Activated CD4-positive, alpha-beta memory T cell treated with anti-CD3 and anti-CD28 coated beads for 36 hours (primary cell): ENCODE measurements at places on chromosomes 5 and 9.
A peak's percentile ranks its signal among the peaks of the same experiment; 100 is the strongest.

GRCh38 chr5:126198531-126198930, 224.7 kb upstream of the GRAMD2B start:
- DNase-seq: no peak

- DNase-seq: no peak
Observed at GRCh38 chr5:61330341-61330844, 1.7 kb upstream of the ZSWIM6 start.

DNA sequence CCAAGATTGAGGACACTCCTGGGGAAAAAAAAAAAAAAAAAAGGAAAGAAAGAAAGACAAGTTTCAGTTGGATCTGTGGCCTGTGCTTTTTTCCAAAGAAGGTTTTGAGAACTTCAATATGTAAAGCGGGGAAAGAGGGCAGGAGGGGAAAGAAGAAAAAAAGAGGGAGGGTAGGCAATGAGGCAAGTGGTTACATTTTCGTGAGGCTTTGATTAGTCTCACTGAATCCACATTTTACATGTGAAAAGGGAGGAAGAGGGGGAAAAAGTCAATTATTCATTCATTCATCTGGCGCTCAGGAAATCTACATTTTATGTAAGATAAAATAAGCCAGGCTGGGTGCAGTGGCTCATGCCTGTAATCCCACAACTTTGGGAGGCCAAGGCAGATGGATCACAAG, 315.2 kb upstream of the PAPPA start:
- DNase-seq: no peak

GRCh38 chr5:138978581-138978980, 103.4 kb upstream of the LRRTM2 start:
- DNase-seq: no peak

DNA sequence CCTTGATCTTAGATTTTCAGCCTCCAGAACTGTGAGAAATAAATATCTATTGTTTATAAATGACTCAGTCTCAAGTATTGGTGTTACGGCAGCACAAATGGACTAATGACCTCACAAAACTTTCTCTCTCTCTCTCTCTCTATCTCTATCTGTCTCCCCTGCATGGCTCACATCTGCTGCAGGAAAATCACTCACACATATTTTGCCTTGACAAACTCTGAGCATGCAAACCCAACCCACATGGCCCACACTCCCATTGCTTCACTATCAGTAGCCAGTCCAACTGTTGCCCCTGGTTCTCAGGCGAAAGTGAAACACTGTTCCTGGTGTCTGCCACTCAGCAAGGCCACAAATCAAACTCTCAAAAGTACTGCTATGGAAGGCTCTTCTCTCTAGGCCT, 66.4 kb upstream of the PIK3R1 start:
- no peak for DNase-seq

DNA sequence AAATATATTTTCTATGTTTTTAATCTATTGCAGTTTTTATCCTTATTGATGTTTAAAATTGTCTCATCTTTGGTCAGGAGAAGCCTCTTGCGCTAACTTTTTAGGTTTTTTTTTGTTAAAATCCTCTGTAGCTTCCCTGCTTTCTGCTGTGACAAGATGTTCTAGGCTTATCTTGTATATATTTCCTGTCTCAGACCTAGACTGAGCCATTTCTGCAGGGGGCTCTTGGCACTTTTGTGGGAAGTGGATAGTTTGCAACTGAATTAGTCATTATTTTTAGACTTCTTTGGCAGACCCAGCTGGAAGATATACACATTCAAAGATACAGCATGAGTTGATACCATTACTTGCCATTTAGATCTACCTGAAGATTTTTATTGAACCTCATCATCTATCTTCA, 28.8 kb downstream of the TCERG1 start:
- DNase-seq: no peak

- no peak for DNase-seq
Observed at GRCh38 chr5:142114687-142115086, 6.1 kb downstream of the NDFIP1 start.

GRCh38 chr5:72523960-72524582, 16.9 kb upstream of the ZNF366 start:
- DNase-seq: no peak

GRCh38 chr5:167208911-167209310, 1082.5 kb upstream of the WWC1 start:
- no peak for DNase-seq

DNA sequence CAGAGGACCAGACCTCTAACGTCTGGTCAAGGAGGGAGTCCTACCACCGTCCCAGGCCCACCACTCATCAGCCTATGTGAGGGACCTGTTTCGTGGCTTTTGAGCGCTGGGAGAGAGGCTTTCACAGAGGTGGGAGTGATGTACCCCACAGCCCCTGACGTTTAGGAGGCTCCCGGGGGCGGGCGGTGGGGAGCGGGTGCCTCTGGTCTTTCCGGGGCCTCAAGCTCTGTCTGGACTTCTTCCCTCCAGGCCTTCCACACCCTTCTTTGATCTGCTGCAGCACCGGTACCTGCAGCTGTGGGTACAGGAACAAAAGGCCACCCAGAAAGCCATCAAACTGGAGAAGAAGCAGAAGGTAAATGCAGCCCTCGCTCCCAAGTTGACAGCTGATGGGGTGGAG, 45.1 kb upstream of the BARHL1 start:
- no peak for DNase-seq

DNA sequence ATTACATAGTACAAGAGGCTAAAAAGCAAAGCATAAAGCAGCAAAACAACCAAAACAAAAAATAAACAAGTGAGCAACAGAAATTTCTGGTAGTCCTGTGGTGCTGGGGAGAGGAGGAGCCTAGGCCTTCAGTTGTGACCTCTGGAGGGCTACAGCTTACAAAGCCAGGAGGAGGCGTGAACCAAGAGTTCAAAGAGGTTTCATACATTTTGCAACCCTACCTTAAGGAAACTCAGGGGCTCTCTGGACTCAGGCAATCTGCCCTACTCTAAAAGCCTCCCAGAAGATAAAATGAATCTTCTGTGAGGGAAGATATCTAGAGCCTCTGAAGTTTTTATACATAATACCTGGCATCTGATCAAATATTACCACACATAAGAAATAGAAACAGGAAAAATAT, 187.4 kb downstream of the AGTPBP1 start:
- DNase-seq: no peak

DNA sequence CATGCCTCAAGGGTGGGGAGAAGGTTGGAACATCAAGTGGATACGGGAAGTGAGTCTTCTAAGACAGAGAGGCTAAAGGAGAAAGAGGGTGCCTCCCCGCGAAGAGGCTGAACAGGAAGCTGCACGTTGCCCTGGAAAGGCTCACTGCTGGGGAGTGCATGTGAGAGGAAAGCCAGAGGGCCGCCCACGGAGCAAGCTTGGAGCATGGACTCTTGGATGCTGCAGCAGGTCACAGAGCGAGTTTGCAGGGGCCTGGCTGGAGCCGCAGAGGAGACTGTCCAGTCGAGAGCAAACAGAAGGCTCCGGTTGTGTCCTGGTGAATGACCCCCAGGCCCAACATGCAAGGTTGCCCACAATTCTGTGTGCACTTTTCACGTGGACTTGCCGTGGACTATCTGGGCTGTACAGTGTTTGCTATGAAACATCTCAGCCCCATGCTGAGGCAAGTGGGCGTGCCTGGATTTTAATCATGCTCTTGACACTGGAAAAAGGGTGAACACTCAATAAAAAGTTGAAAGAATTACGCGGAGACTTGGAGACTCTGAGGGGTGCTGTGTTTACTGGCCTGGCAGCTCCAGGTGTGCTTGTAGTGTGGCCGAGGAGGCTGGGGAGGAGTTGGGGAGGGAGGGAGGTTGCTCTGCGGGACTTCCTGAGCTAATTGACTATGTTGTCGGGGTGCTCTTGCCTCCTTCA, 54.5 kb upstream of the GARNL3 start:
- DNase-seq: no peak

DNA sequence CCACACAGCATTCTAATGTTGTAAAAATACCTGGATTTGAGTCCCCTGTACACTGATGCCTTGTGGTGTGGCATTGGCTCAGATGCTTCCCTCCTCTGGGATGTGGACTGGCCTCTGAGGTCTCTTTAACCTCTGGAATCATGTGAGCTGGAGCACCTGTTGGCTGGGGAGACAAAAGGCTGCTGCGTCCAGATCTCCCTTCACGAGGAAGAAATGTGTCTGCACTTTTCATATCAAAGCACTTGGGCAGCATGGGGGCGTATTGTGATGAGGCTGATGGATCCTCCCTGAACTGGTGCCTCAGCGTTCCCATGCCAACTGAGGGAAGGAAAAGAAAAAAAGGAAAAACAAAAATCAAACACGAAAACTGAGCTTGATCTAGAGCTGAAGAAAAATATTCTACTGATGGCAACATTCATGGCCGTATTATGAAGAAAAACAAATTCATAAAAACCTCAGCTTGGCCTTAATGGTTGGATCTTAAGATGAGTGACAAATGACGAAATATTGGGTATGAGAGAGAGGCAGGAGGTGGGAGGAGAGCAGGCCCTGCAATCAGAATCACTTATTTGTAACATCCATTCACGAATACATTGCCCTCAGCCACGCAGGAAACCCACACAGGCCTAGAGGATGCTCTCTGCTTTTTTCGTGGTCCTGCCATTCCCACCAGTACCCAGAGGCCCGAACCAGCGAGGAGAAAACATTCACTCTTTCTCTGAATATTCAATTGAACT, 26.2 kb downstream of the GRIA1 start:
- DNase-seq: no peak

DNA sequence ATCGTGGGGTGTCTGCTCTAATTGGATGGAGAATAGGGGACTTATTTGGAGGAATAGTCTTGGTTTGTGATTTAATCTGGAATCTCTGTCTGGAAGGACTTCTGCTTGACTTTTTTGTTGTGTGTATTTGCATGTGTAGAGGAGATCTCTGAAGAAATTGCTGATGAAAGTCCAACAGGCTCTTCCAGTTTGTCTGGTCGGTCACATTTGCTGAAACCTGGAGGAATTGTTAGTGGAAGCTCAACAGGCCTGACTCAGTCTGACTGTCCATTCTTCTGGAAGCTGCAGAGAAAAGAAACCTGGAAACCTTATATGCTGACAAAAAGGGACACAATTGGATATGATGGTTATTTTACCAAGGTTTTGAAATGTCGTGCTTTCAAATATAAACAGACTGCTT, 33.4 kb upstream of the TENT2 start:
- DNase-seq: no peak

DNA sequence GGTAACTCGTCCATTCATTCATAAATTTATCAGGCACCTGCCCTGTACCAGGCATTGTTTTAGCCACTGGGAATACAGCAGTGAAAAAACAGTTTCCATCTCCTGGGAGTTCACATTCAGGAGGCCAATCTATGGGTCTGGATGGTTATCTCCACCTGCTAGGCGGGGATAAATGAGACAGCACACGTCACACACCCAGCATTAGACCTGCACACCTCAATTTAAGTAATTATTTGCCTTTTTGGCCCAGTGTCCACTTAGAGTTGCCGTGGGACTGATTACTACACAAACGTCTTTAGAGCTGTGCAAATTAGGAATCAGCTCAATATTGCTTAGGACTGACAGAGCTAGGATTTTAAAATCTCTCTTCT, 46.1 kb downstream of the STK10 start:
- DNase-seq: no peak

- peak; percentile 75 for DNase-seq
Observed at GRCh38 chr5:72018143-72018803, 89.0 kb upstream of the MAP1B start.

GRCh38 chr5:132363431-132364112, 5.9 kb upstream of the SLC22A5 start:
- peak; percentile 22 for DNase-seq

DNA sequence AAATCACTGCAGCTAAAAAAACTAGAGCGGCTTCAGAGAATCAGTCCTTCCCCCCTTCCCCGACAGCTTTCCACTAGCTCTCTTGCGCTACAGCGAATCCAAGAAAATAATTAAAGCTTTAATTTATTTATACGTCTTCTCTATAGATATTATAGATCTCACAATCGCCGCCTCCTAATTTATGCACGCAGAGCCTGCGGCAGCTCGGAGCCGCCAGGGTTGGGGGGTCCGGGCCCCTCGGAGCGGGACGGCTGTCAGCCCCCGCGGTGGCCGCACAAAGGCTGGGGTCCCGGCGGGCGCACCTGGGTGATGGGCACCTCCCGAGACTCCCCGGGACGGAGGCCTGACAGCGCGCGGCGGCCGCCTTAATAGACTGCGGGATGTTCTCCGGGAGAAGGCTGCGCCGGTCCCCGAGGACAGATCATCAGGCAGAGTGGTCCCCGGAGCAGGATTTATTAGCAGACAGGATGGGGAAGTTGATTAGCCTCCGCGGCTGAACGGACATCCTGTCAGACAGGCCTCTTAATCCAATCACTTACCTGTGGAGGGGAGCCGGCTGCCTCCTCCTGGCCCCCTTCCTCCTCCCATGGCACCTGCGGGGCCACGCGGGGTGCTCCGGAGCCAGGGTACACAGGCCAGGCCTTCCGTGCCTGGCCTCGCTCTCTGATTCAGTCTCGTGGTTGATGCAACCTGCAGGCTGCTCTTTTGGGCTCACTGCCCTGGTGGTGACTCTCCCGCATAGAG, 166.8 kb downstream of the MELK start:
- no peak for DNase-seq

DNA sequence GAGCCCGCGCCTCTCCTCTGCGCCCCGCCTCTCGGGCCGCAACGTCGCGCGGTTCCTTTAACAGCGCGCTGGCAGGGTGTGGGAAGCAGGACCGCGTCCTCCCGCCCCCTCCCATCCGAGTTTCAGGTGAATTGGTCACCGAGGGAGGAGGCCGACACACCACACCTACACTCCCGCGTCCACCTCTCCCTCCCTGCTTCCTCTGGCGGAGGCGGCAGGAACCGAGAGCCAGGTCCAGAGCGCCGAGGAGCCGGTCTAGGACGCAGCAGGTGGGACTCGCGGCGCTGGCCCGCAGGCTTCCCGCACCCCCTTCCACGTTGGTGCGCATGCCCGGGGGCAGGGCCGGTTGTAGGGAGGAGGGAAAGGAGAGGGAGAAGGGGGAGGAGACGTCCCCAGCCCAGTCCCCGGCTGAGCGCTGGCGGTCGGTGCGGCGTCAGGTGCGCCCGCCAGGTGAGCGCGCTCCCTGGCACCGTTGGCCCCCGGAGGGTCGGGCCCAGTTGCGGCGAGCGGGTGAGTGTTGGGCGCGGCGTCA, at the start of gene OCLN:
OCLN (plus strand) TSS at position 400 of the 532 bp plus-strand sequence. CDS start 11,455 bp downstream, outside the sequence.
- DNase-seq: peak; percentile 39

DNA sequence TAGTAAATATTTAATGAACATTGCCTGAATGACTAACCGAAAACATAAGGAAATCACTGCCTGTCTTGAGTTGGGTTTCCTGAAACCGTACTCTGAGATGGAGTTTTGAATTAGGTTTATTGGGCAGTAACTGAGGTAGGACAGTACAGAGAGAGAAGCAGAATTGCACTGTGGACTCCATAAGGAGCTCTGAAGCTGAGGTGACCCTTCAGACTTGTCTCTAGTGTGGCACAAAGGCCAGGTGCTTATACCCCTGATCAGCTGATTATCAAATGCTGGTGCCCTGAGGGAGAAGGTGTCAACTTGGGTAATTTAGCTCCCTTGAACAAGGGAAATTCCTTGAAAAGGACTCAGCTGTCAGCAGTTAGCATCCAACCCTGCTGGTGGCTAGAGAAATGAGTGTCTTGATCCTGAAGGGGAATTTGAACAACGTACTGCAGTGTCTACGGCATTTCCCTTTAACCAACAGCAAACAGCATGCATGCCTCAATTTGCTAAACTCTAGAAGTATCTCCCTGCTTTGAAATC, 135.0 kb upstream of the SMARCA2 start:
- DNase-seq: peak; percentile 42
